Stimulated activated CD8-positive, alpha-beta memory T cell treated with anti-CD3 and anti-CD28 coated beads, Interleukin-4, amount 100 ng/mL, for 4 hours (primary cell): ENCODE measurements at places on chromosomes 16 and 17.

GRCh38 chr16:89395150-89396142 is 94.9 kb downstream of the ANKRD11 start:
- DNase-seq, result no peak

GRCh38 chr17:78532922-78533640 is 44.1 kb downstream of the DNAH17 start:
- DNase-seq, result no peak

GRCh38 chr17:65892912-65893377 is 299.0 kb downstream of the CEP112 start:
- no peak for DNase-seq

DNA sequence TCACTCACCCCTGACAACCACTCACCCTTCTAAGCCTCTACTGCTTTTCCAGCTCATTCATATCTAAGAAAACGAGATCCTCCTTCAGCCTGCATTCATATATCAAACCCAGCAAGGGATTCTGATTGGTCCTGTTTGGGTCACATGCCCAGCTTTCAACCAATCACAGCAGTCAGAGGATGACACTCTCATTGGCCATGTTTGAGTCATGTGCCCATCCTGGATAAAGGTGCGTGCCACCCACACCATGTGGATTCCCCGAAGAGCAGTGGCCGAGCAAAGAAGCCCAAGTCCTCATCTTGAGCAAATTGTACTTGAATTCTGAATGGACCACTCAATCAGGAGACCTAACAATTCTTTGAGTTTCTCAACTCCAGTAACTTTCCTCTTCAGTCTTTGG is 45.0 kb downstream of the SCNN1G start:
- DNase-seq, result no peak

DNA sequence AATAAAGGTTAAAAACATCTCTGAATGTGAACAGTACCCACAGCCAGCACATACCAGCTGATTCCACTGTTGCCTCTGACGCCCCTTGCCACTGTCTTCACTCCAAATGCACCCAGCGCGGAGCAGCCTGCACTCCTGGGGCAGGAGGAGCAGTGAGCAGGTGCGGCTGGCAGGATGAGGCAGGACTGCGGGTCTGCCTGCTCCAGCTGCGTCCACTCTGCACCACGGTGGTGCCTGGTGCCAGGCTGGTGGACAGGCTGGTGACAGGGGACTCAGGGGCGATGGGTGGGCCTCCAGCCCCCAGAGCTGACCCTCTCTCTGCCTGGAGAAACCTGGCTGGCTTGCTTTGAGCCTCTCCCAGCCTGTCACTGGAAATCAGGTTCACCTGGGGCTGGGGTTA is 9.4 kb downstream of the RAB40B start:
- DNase-seq, result no peak

DNA sequence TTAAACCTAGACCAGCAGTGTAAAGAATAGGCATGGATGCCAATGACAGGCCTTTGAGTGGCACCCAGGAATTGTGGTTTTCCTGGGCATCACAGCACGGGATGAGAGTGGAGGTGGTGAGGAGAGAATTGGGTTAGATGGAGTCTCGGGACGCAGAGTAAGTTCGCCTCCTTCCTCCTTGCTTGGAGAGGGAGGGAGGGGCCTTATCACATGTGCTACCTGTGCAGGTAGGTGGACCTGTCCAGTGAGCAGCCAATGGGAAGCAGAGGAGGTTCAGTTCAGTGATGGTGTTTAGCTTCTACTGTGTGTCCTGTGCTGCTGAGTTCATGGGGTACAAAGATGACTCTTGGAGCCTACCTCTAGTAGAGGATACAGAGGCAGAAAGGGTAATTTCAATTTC is 14.9 kb downstream of the YPEL2 start:
- DNase-seq, result no peak

GRCh38 chr17:5877948-5878347 is 192.2 kb upstream of the WSCD1 start:
- no peak for DNase-seq

GRCh38 chr17:15399443-15399842 is 58.0 kb upstream of the TEKT3 start:
- no peak for DNase-seq

DNA sequence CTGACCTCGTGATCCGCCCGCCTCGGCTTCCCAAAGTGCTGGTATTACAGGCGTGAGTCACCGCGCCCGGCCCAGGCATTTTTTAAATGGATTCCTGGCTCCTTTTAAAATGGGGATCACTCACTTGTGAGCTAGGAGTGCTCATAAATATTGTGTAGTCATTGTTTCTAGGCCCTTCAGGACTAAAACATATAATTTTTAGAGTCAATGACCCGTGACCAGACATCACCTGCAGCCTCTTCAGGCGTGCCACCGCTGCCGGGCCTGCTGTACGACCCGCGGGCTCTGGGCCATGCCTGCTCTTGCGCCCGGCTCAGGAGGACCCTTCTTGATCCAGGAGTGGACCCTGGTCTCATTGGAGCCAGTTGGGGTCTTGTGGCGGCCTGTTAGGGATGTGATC is 30.8 kb downstream of the EFCAB5 start:
- DNase-seq, result no peak

- no peak for DNase-seq
These were observed 568.7 kb upstream of the HSBP1 start for GRCh38 chr16:83238949-83239691.
